ENCODE measurements at places on chromosomes 6 and 20.

DNA sequence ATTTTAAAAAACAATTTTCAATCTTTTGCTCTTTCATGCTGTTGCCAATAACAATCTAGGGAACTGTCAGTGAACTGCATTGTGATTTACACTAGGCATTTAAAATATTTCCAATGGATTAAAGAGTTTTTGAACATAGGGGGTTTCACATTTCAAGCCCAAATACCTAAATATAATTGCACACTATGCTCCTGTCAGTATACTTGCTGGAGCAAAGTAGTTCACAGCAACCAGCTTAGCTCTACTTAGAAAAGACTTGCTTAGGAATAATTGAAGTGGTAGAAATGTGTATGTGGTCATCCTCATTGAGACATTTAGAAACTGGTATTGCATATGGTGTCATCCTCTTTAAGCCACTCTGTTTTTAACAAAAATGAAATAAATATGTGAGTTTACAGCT lies 41.7 kb upstream of the REV3L start:
- no peak for DNase-seq

DNA sequence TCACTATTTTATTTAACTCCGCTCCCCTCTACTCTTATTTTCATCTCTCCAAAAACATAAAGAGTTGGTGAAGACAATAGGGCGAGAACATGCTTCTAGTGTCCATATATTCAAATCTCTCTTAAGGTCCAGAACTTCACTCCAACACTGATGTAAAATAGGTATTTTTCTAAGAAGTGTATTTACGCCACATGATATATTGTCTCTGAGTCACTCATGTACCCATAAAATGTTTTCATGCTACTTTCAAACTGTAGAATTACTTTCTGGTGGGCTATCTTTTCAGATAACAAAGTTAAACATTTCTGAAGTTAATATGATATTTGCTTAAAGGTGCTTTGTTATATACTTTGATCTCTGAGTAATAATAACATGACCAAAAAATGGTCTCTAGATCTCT lies 124.1 kb upstream of the IFNGR1 start:
- DNase-seq: no peak

DNA sequence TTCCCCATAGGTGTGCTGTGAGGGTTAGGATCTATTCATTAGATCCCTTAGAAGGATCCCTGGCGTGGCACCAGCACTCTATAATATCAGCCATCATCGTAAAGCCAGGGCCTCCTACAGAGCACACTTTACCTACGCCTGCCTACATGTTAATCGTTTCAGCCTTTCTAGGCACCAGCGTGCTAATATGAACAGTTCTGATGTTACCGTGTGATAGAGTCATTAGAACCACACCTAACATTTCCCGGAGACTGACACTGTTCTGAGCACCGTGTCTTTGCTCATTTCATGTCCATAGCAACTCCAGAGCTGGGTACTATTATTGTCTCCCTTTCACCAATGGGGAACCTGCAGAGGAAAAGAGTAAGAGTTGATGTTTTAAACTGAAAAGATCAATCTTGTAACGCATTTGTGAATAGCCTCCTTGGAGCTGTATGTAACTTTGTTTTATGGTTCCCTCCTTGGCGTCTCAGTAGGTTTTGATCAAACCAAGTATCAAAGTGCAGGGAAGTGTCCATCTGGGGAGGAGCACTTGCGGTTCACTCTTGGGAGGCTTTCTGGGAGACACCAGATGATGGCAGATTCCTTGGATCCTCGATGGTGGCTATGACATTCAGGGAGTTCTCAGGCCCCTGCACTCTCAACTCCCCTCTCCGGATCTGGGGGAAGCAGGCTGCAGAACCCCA lies 73.8 kb upstream of the KCNG1 start:
- DNase-seq: no peak

DNA sequence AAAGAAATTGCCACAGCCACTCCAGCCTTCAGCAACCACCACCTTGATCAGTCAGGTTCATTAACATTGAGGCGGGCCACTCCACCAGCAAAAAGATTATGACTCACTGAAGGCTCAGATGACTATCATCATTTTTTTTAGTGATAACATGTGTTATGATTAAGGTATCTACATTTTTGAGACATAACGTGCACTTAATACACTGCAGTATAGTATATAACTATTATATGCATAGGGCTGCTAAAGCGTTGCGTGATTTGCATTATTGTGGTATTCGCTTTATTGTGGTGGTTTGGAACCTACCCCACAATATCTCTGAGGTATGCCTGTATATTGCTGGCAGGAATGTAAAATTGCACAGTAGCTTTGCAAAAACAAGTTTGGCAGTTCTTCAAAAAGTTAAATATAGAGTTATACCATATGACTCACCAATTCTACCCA lies 6.8 kb upstream of the RIPK1 start:
- DNase-seq: no peak

- DNase-seq: no peak
Measured at GRCh38 chr6:3623451-3624249, 127.9 kb downstream of the PXDC1 start.

All from bone marrow (tissue), 2 donors.